Chondrocyte (in vitro differentiated cells): ENCODE measurements at places on chromosomes 1 and 21. TPM values are rescaled to one million over a fixed set of nuclear protein-coding genes. Genes with fewer than 3 reads are reported as not detected.
A peak's percentile ranks its signal among the peaks of the same experiment; 100 is the strongest.

GRCh38 chr1:74791491-74791890 is 58.5 kb downstream of the TYW3 start:
- H3K36me3 ChIP-seq = no peaks in the 10 kb centered on the region
- H3K4me1 ChIP-seq = no peaks in the 10 kb centered on the region
- DNase-seq = no peak
- no peak overlapping the region for H3K27ac ChIP-seq

- no peaks in the 10 kb centered on the region for H3K36me3 ChIP-seq
- H3K4me3 ChIP-seq = no peak overlapping the region
- no peaks in the 10 kb centered on the region for H3K4me1 ChIP-seq
- peaks cover 19% of the 10 kb centered on the region for H3K27me3 ChIP-seq
- H3K27ac ChIP-seq = no peak overlapping the region
- DNase-seq = no peak
These were observed 37.6 kb upstream of the KRTAP19-8 start for GRCh38 chr21:31075848-31076247.

DNA sequence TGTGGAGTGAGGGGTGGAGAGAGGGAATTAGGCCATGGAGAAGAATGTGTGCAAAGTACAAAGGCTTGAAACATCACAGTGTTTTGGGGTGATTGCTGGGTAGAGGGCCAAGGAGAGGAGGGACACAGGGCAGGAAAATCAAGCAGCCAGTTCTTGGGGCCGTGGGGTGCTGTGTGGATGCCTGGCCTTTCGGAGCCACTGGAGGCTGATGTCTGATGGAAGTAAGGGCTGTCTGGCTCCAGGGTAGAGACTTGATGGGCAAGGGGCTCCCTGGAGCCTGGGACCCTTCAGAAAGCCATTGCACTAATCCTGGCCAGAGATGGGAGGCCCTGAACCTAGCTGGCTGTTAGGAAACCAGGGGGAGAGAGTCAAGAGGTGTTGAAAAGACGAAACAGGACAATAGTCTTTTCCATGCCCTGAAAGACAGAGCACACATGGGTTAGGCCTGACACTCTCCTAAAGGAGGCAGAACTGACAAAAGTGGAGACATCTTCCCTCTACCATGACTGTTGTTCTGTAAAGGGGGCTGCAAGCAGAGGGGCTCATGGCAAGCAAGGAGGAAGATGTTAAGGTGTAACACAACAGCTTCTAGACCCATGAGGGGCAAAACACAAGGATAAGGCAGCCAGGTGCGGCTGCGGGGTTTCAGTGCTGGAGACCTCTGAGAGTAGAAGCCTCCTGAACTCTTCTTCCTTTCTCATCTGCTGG is 21.0 kb downstream of the ATF3 start:
- no peak overlapping the region for H3K27ac ChIP-seq
- H3K36me3 ChIP-seq = peaks cover 2% of the 10 kb centered on the region
- no peak overlapping the region for H3K4me3 ChIP-seq
- H3K27me3 ChIP-seq = peaks cover 7% of the 10 kb centered on the region
- no peak for DNase-seq

DNA sequence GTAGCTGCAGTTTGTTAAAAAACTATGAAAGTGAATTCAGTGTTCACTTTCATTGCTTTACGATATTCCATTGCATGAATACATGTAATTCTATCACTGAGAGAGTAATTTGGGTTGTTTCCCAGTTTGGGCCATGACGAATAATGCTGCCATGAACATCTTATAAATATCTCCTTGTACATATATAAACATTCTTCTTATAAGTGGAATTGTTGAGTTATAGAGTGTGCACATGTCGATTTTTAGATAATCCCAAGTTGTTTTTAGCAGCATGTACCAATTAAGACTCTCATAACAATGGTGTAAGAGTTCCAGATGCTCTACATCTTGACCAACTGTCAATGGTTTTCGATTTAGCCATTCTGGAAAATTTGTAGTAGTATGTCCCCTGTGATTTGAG is 40.9 kb downstream of the ALG6 start:
- peaks cover 22% of the 10 kb centered on the region for H3K4me1 ChIP-seq
- H3K4me3 ChIP-seq = no peak overlapping the region
- H3K27ac ChIP-seq = peak overlapping the region; percentile 10
- DNase-seq = no peak

DNA sequence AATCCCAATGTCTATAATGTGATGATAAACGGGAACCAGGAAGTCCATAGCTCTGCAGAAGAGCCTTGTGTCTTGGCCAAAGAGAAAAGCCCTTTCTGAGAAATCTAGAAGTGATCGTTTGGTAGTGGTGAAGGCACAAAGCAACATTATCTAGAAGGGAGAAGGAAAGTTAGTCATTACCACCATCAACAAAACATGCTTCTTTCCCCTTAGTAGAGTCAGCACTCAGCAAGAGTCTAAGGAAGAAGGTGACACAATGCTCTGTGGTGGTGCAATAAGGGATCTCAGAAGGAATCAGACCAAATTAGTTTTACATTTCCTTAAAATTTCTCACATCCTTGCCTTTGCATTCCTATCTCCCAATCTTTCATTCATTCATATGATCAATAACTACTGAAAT is 134.4 kb upstream of the PRDX6 start:
- DNase-seq = no peak
- no peaks in the 10 kb centered on the region for H3K27me3 ChIP-seq
- H3K27ac ChIP-seq = no peak overlapping the region

- no peak overlapping the region for H3K4me3 ChIP-seq
- no peak for DNase-seq
- H3K4me1 ChIP-seq = no peaks in the 10 kb centered on the region
- H3K36me3 ChIP-seq = no peaks in the 10 kb centered on the region
These were observed 646.0 kb upstream of the TMPRSS15 start for GRCh38 chr21:19049567-19049966.

- H3K4me3 ChIP-seq = no peak overlapping the region
- H3K36me3 ChIP-seq = no peaks in the 10 kb centered on the region
- no peak for DNase-seq
- no peaks in the 10 kb centered on the region for H3K27me3 ChIP-seq
- H3K27ac ChIP-seq = no peak overlapping the region
- H3K4me1 ChIP-seq = peaks cover 29% of the 10 kb centered on the region
These were observed 365.8 kb downstream of the SMYD3 start for GRCh38 chr1:246141306-246141705.

EPS8L3 gene
- total RNA-seq = not detected in 3 replicates

ETV3L gene
- not detected in 3 replicates for total RNA-seq

SLC16A4 gene
- 16.5 to 23.9 TPM (median 17.0 TPM) in 3 replicates for total RNA-seq

CLCA2 gene
- 0.31 TPM in 1 of 3 replicates, not detected in the others for total RNA-seq
